ENCODE measurements at places on chromosomes 13 and 19. TPM values are rescaled to one million over a fixed set of nuclear protein-coding genes. Genes with fewer than 3 reads are reported as not detected.

The VSTM2B gene
- not detected for total RNA-seq

The CD70 gene
- total RNA-seq = not detected

The C1QTNF9B gene
- total RNA-seq = not detected

The SULT2A1 gene
- total RNA-seq = not detected

The EXOC3L2 gene
- 2.6 TPM for total RNA-seq

The IER2 gene
- 34.7 TPM for total RNA-seq

All from pancreas (tissue), 10 donors.